CD8-positive, alpha-beta T cell (primary cell): ENCODE measurements at places on chromosomes 2 and 18. TPM values are rescaled to one million over a fixed set of nuclear protein-coding genes. Genes with fewer than 3 reads are reported as not detected.

The NDC80 gene
- total RNA-seq, result 7.1 TPM

The LONRF2 gene
- 0.05 TPM for total RNA-seq

The GKN1 gene
- total RNA-seq, result not detected

The MSTN gene
- not detected for total RNA-seq

The FBXO36 gene
- 1.0 TPM for total RNA-seq

The NEURL3 gene
- not detected for total RNA-seq

The PSMA8 gene
- not detected for total RNA-seq

The DAW1 gene
- not detected for total RNA-seq

The TMSB10 gene
- 1,479 TPM for total RNA-seq

The FSHR gene
- not detected for total RNA-seq
